ENCODE measurements at places on chromosomes 5 and 9.

GRCh38 chr5:6676702-6677101 is 36.5 kb upstream of the TENT4A start:
- H3K36me3 ChIP-seq, result no peaks in the 10 kb centered on the region
- no peaks in the 10 kb centered on the region for H3K4me1 ChIP-seq
- DNase-seq, result no peak
- peaks cover 9% of the 10 kb centered on the region for H3K27me3 ChIP-seq
- H3K27ac ChIP-seq, result no peak overlapping the region
- H3K4me3 ChIP-seq, result no peak overlapping the region

- H3K36me3 ChIP-seq, result no peaks in the 10 kb centered on the region
- no peak for DNase-seq
- no peaks in the 10 kb centered on the region for H3K27me3 ChIP-seq
- no peaks in the 10 kb centered on the region for H3K4me1 ChIP-seq
Measured at GRCh38 chr9:122192261-122192875, 32.7 kb downstream of the MORN5 start.

DNA sequence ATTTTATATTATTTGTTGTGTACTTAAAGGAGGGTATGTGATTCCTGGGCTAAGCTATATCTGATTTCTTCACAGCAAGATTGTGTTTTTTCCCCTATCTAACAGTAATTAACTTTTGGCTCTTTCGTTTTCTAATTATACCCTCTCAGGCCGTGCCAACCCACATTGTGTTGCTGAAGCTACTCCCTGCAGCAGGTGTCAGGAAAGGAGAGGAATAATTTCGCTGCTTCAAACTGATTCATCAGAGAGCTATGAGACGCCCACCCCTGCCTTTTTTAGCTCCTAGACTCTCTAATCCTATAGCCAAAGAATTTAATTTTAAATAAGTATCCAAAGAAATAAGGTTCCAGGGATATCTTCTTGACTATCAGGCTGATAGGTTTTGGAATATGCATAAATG is 3.8 kb downstream of the CAVIN4 start:
- H3K4me3 ChIP-seq, result no peak overlapping the region
- no peaks in the 10 kb centered on the region for H3K4me1 ChIP-seq
- no peak for DNase-seq
- peaks cover 3% of the 10 kb centered on the region for H3K36me3 ChIP-seq

GRCh38 chr9:73202980-73203379 is 51.3 kb downstream of the ANXA1 start:
- no peaks in the 10 kb centered on the region for H3K4me1 ChIP-seq
- no peak overlapping the region for H3K4me3 ChIP-seq
- DNase-seq, result no peak

DNA sequence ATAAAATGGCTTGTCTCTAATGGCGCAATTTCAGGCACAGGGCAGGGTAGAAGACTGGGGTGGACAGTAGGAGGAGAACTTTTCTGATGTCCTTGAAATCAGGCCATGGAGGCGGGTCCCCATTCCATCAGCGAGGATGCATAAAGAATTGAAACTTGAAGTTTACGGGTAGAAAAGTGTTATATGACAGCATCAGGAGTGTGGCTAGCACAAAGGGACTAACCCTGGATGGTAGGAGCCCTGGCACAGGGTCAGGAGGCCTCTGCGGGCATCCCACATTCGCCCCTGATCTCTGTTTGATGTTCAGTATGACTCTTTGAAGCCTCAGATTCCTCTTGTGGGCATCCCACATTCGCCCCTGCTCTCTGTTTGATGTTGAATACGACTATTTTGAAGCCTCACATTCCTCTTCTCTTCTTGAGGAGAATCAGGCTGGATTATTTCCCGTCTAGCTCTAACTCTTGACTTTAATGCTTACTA is 94.8 kb upstream of the ADRA1B start:
- no peak overlapping the region for H3K4me3 ChIP-seq
- no peaks in the 10 kb centered on the region for H3K4me1 ChIP-seq
- no peak overlapping the region for H3K27ac ChIP-seq
- H3K27me3 ChIP-seq, result peaks cover 5% of the 10 kb centered on the region
- no peak for DNase-seq
- H3K36me3 ChIP-seq, result no peaks in the 10 kb centered on the region

DNA sequence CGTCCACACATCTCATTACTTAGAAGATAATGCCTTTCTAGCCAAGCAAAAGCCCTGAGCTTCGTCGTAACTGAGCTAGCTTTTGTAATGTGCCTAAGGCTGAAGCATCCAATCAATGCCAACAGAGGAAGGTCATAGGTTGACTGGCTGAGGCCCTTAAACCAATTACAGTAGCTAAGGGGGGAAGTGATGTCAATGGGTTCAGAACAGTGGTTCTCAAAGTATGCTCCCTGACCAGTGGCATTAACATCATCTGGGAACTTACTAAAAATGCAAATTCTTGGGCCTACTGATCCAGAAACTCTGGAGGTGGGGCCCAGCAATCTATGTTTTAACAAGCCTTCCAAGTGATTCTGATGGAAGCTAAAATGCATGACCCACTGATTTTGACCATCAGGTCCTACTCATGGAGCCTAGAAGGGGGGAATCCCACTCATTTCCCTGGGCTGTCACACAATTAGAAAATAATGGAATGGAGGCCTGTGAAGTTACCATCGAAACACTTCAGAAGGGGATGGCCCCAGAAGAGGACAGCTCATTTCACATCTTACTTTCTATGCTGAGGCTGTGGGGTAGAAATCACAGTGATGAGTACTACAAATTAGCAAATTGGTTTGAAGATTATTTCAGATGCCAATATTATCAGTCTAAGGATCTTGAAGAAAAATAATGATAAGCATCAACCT is 4.8 kb upstream of the VLDLR start:
- no peak overlapping the region for H3K27ac ChIP-seq
- H3K27me3 ChIP-seq, result peaks cover 2% of the 10 kb centered on the region

Measured in immature natural killer cell (primary cell).